Ovary (tissue), 10 donors: ENCODE measurements at places on chromosomes 7 and 10. TPM values are rescaled to one million over a fixed set of nuclear protein-coding genes. Genes with fewer than 3 reads are reported as not detected.

Gene SLC26A5
- total RNA-seq: 0.34 TPM

DNA sequence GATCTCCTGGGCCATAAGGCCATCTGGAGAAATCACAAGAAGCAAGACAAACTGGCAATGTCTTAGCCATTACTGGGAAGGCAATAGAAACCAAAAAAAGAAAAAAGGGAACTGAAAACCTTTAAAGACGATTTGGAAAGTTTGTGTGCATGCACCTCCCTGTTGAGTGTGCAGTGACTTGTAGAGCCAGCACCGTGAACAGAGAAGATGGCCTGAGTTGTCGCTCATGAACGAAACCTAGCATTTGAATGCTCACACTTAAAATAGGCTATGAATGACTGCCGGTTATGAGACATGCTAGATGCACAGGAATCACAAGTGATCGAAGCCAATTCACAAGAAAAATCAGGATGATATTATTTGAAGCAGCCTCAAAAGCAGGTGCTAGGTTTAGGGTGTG, 151.3 kb upstream of the ADO start:
- no peak for DNase-seq

Gene TMEM178B
- 0.10 TPM for total RNA-seq

DNA sequence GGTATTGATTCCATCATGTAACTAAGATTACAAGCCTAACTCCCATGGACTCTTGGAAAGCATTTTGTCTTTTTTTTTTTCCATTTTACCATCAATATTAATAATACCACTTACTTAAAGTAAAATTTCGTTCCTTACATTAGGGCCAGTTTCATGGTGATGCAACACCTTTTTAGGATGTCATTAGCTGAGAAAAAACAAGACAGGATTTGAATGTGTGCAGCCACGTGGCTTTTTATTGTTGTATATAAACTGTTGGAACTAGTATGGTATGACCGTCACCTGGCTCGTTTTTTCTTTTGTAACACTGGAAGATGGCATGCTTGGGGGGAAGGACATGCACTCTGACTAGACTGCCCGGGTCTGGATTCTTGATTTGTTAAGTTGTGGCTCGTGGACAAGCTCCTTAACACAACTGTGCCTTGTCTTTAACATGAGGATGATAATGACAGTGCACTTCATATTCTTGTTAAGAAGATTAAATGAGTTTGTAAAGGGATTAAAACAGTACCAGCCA, 42.1 kb downstream of the ARHGAP21 start:
- DNase-seq: no peak

GRCh38 chr7:135181261-135181928, 10.9 kb upstream of the CYREN start:
- no peak for DNase-seq

GRCh38 chr7:29929018-29929807, 60.4 kb downstream of the SCRN1 start:
- no peak for DNase-seq

Gene NKX1-2
- total RNA-seq: 0.05 TPM

DNA sequence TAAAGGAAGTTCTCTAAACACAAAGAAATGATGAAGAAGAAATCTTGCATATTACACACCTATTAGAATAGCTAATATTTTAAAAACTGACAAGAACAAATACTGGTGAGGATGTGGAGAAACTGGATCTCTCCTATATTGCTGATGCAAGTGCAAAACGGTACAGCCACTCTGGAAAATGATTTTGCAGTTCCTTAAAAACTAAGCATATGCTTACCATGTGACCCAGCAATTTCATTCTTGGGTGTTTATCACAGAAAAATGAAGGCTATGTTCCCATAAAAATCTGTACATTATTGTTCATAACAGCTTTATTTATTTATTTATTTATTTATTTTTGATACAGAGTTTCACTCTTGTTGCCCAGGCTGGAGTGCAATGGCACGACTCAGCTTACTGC, 14.9 kb upstream of the PLEKHA1 start:
- no peak for DNase-seq

Gene CLRN3
- total RNA-seq: not detected

- DNase-seq: no peak
These were observed 8.9 kb downstream of the FBXL13 start for GRCh38 chr7:103065667-103066066.

- no peak for DNase-seq
These were observed 27.6 kb upstream of the RNF32 start for GRCh38 chr7:156612930-156613329.

- no peak for DNase-seq
These were observed 2.1 kb downstream of the ST8SIA6 start for GRCh38 chr10:17452060-17452841.

Gene GNGT1
- not detected for total RNA-seq

Gene ATAD1
- total RNA-seq: 23.1 TPM

DNA sequence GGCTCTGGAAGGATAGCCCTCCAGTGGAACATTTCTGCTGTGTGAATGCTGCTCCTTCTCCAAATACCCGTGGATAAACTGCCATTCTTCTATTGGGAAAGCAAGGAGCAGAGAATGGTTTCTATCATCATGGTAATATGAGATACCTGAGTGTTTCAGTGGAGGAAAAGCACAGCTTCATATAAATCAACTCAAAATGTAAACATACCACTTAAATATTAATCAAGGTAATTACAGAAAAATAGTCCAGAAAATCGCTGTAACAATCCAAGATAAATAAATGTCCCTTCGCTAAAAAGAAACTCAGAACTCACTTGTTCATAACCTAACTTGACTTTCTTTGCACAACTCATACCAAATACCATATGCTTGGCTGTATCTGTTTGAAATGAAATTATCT, 635.8 kb downstream of the PARD3 start:
- no peak for DNase-seq

Gene KAT6B
- total RNA-seq: 61.6 TPM

DNA sequence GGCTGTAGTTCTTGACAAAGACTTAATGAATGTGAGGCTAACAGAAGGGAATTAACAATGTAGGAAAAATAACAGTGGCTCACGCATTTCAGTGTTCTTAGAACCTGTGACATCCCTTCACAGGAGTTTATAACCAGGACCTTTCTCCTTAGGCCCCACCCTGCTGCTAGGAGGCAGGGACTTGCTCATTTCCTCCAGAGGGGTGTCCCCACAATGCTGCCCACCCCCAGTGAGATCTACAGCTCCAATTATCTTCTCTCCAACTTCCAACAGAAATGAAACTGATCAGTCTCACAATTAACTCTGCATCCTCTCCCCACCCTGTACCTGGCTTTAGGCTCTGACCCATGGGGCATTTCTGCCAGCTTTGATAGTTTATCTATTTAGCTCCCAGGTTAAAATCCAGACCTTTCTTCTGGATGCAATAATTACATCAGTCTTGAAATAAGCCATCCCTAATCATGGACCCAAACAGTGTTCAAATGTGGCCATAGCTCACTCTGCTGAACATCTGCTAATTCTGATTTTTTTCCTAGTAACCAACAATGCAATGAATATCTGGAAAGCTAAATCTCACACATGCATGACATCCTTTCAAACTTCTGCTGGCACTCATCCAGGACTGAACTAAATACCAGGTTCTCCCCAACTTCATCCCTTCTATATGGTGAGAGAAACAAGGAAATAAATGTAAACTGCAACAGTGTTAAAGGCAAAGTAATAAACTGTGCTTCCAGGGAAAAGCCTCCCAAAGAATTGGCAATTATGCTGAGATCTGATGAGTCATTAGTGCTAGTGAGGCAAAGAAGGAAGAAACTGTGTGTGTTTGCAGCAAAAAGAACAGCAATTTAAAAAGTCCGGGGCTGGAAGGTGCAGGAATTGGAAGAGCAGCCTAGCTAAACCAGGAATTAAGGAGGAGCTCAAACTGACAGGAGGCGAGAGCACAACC, 64.6 kb downstream of the HERPUD2 start:
- no peak for DNase-seq

Gene CACNB2
- total RNA-seq: 49.9 TPM

- DNase-seq: no peak
These were observed 23.4 kb upstream of the DMTF1 start for GRCh38 chr7:87128861-87129267.

Gene SPDYE9
- not detected for total RNA-seq

GRCh38 chr10:123909866-123910265, 18.3 kb upstream of the CPXM2 start:
- DNase-seq: no peak

DNA sequence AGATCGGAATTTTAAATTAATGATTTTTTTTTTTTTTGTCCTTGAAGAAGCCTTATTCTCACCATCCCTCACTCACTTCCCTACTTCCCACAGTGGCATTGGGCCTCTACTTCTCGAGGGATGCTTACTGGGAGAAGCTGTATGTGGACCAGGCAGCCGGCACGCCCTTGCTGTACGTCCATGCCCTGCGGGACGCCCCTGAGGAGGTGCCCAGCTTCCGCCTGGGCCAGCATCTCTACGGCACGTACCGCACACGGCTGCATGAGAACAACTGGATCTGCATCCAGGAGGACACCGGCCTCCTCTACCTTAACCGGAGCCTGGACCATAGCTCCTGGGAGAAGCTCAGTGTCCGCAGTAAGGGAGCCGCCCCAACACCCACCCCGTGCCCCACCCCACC, 23.5 kb downstream of the RET start:
- DNase-seq: no peak

DNA sequence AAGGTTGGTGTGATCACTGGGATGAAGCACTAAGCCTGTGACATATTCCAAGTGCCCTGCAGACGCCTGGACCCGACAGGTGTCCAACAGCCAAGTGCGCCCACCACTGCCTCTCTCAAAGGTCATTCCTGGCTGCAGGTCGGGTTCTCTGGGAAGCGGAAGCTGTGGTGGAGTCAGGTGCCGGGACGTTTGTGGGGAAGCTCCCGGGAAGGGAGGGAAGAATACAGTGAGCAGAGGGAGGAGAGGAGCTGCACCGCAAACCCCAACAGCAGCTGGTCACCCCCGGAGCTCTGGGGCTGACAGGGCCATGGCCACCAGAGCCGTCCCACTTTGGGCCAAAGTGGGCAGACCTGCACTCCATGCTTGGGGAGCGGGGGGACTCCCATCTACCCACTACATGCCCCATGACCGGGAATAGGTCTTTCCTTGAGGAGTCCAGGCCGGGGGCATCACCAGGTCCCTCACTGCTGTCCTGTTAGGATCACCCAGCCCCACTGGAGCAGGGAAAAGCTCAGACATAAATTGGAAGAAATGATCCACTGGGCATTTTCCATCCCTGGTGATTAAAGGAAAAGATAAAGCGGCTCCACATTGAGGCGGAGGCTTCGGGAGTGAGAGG, 84.5 kb upstream of the PPP2R2D start:
- no peak for DNase-seq
